ENCODE measurements at places on chromosomes 7 and 10. TPM values are rescaled to one million over a fixed set of nuclear protein-coding genes. Genes with fewer than 3 reads are reported as not detected.
A peak's percentile ranks its signal among the peaks of the same experiment; 100 is the strongest.

- H3K4me3 ChIP-seq: no peak overlapping the region
- no peaks in the 10 kb centered on the region for H3K36me3 ChIP-seq
Observed at GRCh38 chr10:98357194-98357822, 57.7 kb downstream of the PYROXD2 start.

GRCh38 chr7:121235201-121235600, 93.6 kb upstream of the WNT16 start:
- H3K27me3 ChIP-seq: no peaks in the 10 kb centered on the region
- DNase-seq: no peak
- no peak overlapping the region for H3K4me3 ChIP-seq
- no peaks in the 10 kb centered on the region for H3K4me1 ChIP-seq
- no peaks in the 10 kb centered on the region for H3K36me3 ChIP-seq

DNA sequence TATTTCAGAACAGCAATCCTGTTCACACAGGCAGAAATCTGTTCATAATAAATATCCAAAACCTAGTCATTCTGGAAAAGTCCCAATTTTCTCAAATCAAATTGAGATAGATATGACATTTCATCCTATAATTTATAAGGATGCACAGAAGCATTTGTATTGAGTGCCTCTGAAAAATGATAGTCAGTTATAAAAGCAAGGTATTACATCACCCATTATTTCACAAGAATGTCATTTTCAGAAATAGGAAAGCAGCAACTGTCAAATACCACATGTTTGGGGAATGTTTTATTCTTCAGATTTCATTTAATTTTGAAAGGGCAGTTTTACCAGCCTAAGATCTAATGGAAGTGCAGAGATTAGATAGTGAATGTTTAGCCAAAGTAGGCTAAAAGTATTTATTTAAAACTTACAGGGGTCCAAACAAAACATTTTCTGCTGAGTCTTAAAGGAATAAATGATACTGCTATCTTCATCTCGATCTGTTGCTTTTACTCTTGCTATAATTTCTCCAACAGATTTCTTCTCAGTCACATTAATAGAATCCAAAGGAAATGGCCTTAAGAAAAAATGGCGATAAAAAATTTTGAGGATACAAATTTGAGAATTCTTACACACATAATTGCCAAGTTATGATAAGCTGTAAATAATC, 185.8 kb downstream of the HGF start:
- no peaks in the 10 kb centered on the region for H3K27me3 ChIP-seq
- no peak overlapping the region for H3K27ac ChIP-seq
- H3K36me3 ChIP-seq: no peaks in the 10 kb centered on the region
- no peak for DNase-seq

DNA sequence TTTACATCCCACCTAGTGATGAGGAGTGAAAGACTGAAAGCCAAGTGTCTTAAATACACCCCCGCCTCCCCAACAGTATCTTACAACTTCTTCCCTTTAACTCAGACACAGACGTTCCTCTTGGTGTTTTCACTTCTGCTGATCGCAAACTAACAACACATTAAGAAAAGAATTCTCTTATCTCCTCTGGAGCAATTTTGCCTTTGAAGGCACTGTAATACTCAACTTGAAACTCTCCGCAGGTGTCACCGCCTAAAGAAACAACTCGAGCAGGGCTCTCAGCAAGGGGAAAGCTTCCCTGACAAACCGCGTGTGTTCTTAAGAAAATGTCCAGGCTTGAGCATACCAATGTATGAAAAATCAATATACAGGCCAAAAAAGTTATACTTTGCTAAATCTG, 452 bp downstream of the SEMA3C start:
- peak overlapping the region; percentile 96 for H3K4me3 ChIP-seq
- H3K36me3 ChIP-seq: peaks cover 19% of the 10 kb centered on the region
- peaks cover 71% of the 10 kb centered on the region for H3K4me1 ChIP-seq
- H3K27ac ChIP-seq: peak overlapping the region; percentile 75
- DNase-seq: peak; percentile 32
- H3K27me3 ChIP-seq: no peaks in the 10 kb centered on the region

DNA sequence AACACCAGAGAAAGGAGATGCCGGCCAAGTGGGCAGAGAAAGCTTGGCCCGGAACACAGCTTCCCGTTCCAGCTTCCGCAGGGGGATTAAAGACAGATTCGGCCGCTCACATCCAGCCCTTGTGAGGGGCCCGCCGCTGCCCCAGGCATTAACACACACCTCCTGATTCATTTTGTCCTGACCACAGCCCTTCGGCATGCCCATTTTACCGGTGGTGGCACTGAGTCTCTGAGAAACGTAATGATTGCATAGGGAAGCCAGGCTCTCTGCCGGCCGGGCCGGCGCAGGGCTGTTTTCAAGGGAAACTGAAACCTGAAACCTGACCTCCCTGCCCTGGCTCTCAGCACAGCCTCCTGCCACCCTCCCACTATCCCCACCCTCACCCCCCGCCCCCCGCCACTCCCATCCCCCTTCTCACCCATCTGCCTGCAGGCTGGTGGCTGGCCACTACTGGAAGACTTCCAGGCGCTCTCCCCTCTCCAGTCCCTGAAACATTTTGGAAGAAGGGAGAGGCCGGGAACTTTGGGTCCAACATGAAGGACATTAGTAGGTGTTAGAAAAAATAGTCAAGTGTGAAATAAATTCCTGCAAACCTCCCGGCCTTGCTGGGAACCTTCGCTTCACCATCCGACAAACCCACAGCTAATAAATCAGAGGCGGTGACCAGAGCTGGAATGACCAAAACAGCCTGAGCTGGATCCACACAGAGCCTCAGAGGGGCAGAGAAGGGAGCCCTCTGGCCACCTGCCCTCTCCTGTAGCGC, 83.5 kb upstream of the CUX1 start:
- H3K4me1 ChIP-seq: peaks cover 4% of the 10 kb centered on the region
- peak; percentile 52 for DNase-seq
- no peaks in the 10 kb centered on the region for H3K36me3 ChIP-seq

GRCh38 chr10:60384011-60384410, 5.7 kb downstream of the ANK3 start:
- H3K27me3 ChIP-seq: no peaks in the 10 kb centered on the region
- peaks cover 63% of the 10 kb centered on the region for H3K4me1 ChIP-seq
- DNase-seq: no peak
- H3K27ac ChIP-seq: peak overlapping the region; percentile 58
- no peak overlapping the region for H3K4me3 ChIP-seq
- no peaks in the 10 kb centered on the region for H3K36me3 ChIP-seq

Gene AOC1
- not detected for total RNA-seq

All from PC-3 (cell line).